NCI-H460 (cell line): ENCODE measurements at places on chromosomes 2 and 18. TPM values are rescaled to one million over a fixed set of nuclear protein-coding genes. Genes with fewer than 3 reads are reported as not detected.

GRCh38 chr2:42554392-42554791 lies 14.0 kb upstream of the MTA3 start:
- DNase-seq, result no peak

- DNase-seq, result no peak
Observed at GRCh38 chr18:68397241-68398035, 317.5 kb downstream of the TMX3 start.

GRCh38 chr18:3447068-3447894 lies 2.7 kb upstream of the TGIF1 start:
- DNase-seq, result no peak

- DNase-seq, result no peak
Observed at GRCh38 chr2:200443916-200444315, 66.0 kb downstream of the KCTD18 start.

DNA sequence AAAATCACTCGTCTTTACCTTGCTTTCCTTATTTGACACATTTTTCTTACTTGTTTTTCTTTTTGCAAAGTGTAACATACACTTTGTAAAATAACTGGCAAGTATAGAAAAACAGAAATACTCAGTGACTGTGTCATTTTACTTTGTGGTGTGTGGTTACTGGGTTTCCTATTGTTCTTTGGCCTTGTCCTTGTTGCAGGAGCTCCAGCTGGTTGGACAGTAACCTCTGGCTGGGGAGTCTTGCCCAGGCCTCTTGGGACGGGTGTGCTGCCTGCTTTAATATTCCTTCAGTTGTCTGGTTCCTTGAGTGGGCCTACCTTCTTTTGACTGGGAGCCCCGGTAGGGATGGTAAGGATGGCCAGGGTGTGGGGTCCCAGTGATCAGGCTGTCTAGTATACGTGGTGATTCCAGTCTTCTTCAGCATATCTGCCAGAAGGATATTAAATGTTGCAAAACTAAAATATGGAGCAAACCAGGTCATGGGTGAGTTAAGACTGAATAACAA lies 53.8 kb downstream of the RNF144A start:
- no peak for DNase-seq

DNA sequence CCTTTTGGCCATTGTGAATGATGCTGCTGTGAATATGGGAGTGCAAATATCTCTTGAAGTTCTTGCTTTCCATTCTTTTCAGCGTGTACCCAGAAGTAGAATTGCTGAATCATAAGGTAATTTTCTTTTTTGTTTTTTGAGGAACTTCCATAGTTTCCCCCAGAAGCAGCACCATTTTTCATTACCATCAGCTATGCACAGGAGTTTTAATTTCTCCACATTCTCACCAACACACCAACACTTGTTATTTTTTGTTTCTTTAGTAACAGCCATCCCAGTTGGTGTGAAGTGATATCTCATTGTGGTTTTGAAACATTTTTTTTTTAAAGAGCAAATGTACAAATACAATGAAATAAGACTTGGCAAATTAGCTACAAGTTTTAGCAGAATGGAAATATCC lies 21.3 kb downstream of the POU3F3 start:
- DNase-seq, result no peak

The GKN1 gene
- 1.6 and 2.1 TPM in 2 replicates for total RNA-seq

The PSMA8 gene
- not detected in 2 replicates for total RNA-seq

The FBXO36 gene
- total RNA-seq, result 1.4 and 1.9 TPM in 2 replicates
